ENCODE measurements at places on chromosomes 6 and 20.

GRCh38 chr6:2818593-2818992 lies 23.1 kb downstream of the SERPINB1 start:
- DNase-seq = no peak

DNA sequence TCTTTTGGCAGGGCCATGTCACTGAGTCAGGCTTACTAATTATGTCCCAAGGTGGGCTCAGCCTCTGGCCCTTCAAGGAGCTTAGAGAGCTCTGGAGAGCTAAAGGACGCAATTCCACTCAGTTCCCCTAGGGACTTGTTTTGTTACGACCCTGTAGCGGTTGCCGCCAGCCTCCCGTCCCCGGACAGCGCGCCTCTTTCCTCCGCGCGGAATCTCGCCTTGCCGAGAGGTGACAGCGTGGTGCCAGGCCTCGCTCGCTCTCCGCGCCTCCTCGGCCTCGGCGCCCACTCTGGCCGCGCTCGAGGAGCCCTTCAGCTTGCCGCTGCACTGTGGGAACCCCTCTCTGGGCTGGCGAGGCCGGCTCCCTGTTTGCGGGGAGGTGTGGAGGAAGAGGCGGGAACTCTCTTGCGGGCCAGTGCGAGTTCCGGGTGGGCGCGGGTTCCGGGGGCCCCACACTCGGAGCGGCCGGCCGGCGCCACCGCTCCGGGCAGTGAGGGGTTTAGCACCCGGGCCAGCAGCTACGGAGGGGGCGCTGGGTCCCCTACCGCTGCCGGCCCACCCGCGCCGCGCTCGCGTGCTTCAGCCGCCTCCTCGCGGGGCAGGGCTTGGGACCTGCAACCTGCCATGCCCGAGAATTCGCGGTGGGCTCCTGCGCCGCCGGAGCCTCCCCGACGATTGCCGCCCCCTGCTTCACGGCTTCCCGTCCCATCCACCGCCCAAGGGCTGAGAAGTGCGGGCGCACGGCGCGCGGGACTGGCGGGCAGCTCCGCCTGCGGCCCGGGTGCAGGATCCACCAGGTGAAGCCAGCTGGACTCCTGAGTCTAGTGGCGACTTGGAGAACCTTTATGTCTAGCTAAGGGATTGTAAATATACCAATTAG lies 9.9 kb upstream of the ZNF311 start:
- DNase-seq = no peak

DNA sequence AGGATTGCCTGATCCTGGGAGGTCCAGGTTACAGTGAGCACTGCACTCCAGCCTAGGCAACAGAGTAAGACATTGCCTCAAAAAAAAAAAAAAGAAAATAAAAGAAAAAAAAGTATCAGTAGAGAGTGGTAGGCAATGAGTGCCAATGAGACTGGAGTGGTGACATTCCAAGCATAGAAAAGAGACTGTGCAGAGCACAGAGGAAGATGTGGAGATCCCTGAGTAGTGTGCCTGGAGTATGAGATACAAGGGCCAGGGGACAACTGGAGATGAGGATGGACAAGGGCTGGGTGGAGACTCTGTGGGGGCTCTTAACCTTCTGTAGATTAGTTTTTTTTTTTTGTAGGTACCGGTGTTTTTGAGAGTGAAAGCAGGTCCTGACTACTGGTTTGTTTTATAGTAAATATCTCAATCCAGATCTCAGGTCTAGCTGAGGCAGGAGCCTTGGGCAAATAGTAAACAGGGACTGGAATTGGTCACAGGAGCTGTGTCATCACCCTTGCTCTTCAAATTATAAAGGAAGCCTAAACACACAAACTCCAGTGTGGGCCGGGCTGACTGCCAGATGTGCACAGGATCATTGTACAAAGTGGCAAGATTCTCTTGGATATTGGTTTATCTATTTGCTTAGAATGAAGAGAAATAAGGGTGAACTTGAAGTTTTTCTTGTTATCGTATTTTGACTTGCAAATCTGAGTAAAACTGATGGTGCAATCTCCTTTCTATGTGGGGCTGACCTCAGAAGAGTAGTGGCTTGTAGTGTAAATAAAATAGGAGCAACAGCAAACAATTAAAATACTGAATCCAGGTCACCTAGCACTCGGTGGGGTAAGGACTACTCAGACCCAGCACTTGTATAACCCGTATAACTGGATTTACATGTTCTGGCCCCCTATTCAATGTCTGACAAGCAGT lies 144.9 kb downstream of the SOX4 start:
- DNase-seq = no peak

GRCh38 chr20:38205001-38205400 lies 39.9 kb upstream of the TGM2 start:
- no peak for DNase-seq

GRCh38 chr6:111835807-111836206 lies 37.4 kb downstream of the FYN start:
- no peak for DNase-seq

GRCh38 chr6:125173341-125174095 lies 19.9 kb downstream of the TPD52L1 start:
- no peak for DNase-seq

GRCh38 chr20:32010666-32011065 lies 428 bp downstream of the CCM2L start:
- no peak for DNase-seq

DNA sequence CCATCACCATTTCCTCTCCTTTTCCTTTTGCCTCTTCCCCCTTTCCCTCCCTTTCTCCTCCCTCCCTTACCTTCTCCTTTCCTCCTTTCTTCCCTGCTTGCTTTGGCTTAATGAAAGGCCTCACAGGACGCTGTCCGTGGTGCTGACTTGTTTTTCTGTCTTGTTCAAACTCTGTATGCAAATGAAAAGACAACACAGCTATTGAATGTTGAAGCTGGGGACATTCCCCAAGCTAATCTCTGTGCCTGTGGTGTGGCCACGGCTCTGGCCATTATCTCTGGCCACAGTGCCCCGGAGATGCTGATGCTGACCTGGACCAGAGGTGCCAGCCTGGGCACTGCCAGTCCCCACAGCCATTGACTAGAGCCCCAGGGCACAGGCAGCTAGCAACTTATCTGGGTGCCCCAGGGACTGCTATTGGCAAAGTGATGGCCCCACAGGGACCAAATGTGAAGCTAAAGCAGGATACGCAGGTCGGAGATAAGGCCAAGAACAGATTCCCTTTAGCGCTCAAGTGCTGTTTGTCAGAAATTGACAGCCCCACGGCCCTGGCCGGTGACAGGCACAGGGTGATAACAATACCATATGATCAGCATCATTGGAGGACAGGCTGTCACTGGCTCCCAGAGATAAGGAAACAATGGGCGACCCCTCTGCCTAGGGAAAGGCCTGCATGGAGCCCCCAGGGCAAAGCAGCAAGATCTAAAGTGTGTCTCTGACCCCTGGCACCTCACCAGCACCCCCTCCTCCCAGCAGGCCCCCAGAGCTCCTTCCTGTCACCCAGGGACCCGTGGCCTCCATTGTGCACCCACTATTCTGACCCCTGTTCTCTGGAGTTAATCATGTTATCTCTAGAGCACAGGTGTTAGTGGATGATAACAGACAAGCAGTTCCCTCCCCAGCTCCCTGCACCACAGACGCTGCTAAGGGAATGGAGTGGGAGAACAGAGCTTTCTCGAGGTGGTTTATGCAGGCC lies 31.6 kb upstream of the SLC32A1 start:
- peak; percentile 41 for DNase-seq

- peak; percentile 58 for DNase-seq
Measured at GRCh38 chr6:47631269-47631772, 67.1 kb upstream of the ADGRF4 start.

DNA sequence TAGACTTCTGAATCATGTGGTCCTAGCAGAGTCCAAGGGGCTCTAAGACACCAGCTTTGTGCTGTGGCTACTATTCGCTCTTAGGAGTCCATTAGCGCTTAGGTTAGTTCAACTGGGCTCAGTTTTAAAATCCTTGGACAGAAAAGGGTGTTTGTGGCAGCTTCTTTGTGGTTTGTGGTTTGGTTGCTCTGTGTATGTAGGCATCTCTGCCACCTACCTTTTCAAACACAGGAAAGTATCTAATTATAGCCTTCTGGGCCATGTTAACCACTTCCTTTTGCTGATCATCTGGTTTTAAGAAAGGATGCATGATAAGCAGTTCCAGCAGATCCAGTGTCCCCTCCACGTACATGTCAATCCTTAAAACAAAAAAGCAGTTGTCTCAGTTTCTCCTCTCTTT lies 10.8 kb downstream of the GSTA4 start:
- DNase-seq = no peak

GRCh38 chr6:27893836-27894807 lies 18.1 kb downstream of the OR2B2 start:
- peak; percentile 91 for DNase-seq

GRCh38 chr6:170134471-170135440 lies 156.1 kb downstream of the DLL1 start:
- DNase-seq = no peak

GRCh38 chr6:152298055-152298647 lies 339.0 kb downstream of the SYNE1 start:
- no peak for DNase-seq

DNA sequence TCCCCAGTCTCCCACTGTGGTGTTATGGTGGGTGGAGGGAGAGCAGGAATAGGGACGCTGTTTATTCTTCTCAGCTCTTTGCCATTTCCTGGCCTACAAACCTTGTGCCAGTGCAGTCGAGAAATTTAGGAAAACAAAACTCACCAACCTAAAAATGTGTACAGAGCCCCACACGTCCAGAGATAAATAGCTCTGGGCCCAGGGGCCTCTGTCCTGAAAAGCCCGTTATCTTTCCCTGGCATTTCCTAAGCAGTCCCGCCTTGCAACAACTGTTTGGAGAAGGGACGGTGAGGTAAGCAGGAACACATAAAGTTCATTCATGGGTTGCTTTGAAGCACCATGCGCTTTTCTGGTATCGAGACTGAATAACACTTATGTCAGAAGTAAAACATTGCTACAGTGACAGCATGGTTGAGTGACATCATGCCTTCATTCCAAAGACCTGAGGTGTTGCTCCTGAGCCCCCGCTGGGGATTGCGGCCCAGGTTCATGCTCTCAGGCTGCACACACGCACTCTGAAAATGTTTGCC lies 80.1 kb upstream of the NXT1 start:
- no peak for DNase-seq

DNA sequence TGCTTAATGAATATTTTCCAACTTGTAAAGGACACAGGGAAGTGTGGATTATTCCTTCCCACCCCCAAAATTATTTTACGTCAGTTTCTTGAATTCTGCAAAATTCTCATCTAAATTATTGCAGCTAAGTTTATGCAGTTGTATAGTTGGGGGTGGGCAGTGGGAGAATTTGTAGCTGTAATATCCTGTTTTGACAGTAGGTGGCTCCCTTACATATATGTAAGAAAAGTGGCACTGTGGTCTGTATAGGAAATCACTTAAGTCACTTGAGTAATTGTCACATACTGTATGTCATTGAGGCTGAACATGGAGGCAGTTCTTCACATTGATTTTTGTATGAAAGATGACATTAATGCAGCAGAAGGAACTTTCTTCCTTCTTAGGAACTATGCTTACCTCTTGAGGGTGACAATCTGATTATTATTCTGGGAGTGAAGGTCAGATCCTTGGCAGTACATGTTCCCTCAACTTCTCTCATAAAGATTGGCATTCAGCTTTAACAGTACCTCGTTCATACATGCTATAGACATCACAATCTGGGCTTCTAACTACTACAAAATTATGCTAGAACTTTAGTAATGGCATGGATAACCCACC lies 14.6 kb upstream of the CFAP206 start:
- peak; percentile 68 for DNase-seq

DNA sequence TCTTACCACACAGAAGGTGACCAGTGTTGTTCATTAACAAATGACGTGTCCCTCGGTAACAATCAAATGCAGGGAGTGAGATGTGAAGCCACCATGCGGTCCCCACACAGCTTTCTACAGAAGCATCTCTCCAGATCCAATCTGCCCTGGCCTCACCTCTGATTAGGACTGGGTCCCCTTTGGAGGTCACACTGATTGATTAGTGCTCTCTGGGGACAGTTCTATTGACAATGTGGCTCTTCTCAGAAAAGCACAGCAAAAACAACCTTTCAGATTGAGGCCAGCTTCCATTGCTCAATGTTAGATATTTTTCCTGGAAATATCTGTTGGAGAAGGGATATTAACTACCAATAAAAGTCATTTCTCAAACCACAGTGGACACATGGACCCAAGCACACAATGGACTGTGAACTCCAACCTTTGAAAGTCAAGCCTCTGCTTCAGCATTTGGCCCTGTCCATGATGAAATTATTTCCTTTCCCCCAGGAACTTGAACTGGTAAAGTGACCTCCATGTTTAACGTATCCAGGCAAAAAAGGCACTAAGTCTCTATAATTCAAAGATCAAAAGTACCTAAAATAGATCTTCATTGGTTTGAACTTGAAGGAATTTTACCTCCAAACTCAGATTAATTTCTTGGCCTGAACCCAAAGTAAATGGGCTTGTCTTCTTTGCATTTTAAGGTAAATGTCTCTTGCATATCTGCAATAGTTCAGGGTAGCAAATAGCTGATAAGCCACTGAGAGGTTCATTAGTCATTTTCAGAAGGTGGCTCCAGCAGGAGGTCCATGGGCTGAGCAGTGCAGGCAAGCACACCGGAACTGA lies 118.5 kb downstream of the FOXA2 start:
- DNase-seq = no peak

GRCh38 chr6:152423216-152424103 lies 213.7 kb downstream of the SYNE1 start:
- no peak for DNase-seq

DNA sequence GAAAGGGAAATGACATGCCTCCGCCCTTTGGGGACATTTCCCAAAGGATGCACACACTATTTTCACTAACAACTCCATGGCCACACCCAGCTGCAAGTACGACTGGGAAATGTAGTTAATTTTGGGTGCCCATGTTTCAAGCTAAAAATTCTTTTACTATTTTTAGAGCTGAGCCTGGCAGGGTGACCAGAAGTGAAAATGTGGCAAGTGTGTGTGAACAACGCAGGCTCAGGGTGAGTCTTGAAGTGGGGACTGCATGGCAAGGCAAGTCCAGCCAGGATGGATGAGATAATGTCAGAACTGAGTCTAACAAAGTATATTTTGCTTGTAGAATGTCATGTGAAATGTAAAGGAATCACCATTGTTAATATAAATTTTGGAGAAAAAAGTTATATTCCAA lies 17.0 kb upstream of the CD109 start:
- DNase-seq = no peak

DNA sequence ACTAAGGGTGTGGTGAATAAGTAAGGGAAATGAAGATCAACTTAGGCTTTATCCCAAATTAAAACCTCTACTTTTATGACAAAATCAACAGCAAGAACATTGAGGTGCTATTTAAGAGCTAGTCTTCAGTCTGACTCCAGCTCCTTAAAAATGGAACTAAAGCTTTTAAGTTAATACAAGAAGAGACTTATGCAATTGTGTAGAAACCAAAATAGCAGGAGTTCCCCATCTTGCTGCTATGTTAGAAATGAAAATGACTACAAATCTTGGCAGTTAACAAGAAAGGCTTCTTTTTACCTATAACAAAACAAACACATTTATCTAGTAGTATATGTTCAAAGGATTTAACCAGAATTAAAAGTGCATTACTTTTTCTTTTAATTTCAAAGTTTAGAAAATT lies 25.7 kb downstream of the HMGN3 start:
- DNase-seq = no peak

Data from hematopoietic multipotent progenitor cell treated with erythropoietin and hydrocortisone succinate and interleukin-3 and kit ligand, for 15 days (in vitro differentiated cells).